ENCODE measurements at places on chromosomes 6 and 20.

- no peak for DNase-seq
Measured at GRCh38 chr6:34157236-34157830, 11.4 kb upstream of the GRM4 start.

DNA sequence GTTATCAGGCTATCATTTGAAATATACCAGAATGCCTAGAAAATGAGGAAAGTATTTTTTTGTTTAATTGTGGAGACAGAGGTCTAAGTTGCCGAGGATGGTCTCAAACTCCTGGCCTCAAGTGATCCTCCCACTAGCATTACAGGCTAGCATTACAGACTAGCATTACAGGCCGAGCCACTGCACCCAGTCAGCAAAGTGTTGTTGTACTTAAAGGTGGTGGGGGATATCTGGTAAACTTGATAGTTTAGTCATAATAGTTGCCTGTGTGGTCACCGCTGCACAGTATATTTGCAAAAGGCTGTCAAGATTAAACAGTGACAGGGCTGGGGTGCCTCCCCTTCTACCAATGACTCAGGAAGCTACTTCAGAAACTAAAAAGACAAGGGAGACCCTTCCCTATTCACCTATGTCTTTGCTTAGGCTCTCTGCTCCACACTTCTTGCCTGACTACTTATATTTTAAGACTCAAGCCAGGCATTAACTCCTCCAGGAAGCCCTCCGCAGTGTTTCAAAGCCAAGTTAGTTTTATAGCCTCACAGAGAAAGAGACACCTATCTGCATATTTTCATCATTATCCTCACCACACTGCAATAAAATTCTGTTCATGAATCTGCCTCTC, 3.1 kb upstream of the AKIRIN2 start:
- DNase-seq = no peak

GRCh38 chr6:139028658-139029469, at the start of gene ABRACL:
Gene ABRACL, plus strand, starts transcription at chr6:139028745. Its CDS starts 5,416 bp downstream, at chr6:139034161.
- DNase-seq = peak; percentile 39

GRCh38 chr20:2320813-2321658, 25.2 kb downstream of the TGM3 start:
- DNase-seq = no peak

- DNase-seq = no peak
Measured at GRCh38 chr6:11685481-11686093, 93.0 kb downstream of the ADTRP start.

- DNase-seq = no peak
Measured at GRCh38 chr20:4159765-4160490, 144.6 kb upstream of the RNF24 start.

DNA sequence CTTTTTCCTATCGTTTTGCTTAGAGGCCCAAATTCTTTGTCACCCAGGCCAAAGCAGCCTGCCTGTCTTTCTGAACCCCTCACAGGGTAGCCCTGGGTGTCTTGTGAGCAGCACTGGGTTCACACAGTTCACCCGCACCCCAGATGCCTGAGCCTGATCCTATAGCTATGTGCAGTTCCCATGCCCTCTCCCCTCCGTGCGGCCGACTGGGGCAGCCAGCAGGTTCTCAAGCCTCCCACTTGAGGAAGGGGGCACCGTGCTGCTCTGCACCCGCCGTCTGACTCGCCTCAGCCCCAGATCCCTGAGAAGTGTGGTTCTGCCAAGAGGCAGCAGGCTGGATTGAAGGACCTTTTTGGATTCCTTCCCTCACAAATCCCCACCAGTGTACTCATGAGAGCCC, 89.0 kb downstream of the PSMB1 start:
- no peak for DNase-seq

GRCh38 chr20:32252189-32252588, 25.3 kb upstream of the KIF3B start:
- DNase-seq = no peak

DNA sequence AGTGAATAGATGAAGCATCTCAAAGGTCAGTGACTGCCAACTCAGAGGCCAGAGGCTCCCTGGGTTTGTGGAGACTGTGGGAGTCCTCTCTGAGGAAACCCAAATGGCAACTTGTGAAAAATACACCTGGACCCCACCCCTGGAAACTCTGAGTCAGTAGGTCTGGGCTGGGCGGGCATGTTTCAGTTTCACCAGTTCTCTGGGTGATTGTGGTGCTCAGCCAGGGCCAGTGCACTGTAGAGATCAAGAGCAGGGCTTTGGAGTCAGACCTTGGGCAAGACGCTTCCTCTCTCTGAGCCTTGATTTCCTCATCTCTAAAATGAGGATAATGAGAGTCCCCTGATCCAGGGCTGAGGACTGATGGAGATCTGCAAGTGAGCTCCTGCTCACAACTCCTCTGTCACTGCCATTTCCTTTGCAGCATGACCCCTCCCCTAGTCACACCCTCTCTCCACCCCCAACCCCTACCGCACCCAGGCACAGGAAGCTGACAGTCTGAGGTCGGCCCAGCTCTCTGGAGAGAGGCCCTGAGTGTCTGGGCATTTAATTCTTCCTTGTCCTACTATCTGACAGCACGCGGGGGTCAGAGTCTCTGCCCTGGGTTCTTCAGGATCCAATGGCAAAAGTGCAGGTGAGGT, 5.1 kb downstream of the DEF6 start:
- no peak for DNase-seq

GRCh38 chr6:31729979-31730630, 1.0 kb upstream of the DDAH2 start:
- peak; percentile 31 for DNase-seq

DNA sequence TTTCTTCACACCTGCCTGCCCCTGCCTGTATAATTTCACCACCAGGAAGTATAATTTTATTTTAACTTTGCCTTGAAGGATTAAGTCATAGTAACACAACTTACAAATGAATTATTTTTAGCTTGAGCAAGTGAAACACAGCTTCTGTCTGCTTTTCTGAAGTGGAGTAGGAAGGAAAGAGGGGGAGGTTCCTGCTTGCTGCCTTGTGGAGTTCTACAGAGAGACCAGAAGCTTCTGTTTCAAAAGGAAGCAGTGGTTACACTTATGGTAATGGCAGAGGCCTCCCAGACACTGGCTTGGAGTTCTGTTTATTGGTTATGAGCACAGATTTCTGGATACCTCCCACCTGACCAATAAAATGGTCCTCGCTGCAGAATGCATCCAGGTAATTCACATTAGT, 159.6 kb downstream of the TMEM200A start:
- no peak for DNase-seq

- DNase-seq = no peak
Measured at GRCh38 chr6:84082689-84083265, 49.2 kb downstream of the MRAP2 start.

GRCh38 chr6:169157197-169158148, 96.2 kb downstream of the THBS2 start:
- no peak for DNase-seq

DNA sequence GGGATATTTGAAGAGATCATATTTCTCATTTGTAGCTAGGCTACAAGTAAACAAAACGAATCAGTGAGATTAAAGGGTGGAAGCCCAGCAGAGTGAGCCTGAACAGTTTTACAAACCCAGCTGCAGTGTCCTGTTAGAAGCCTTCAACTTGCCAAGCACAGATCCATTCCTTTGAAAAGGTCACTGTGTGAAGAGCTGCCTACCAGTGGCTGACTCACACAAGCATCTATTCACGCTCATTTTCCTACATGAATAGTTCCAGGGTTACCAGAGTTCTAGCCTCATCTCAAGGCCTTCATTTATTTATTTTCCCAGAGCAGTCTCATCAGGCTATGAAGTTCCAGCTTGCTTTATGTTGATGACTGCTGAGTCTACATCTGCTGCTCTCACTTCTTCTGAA, 25.7 kb upstream of the MLIP start:
- DNase-seq = no peak

DNA sequence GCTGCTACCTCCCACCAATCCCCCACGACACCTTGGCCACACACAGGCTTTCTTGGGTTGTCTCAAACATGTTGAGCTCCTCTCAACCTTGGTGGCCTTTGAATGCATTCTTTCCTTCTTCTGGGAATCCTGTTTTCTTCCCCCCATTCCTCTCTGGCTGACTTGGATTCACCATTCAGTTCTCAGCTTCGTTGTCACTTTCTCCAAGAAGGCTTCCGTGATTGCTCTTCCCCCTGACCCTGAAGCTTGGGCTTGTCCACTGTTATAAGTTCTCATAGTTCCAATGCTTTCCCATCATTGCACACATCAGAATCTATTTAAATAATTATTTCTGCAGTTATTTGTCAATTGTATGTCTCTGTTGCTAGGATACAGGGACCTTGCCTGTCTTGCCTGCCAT, 64.2 kb downstream of the RBM38 start:
- DNase-seq = no peak

DNA sequence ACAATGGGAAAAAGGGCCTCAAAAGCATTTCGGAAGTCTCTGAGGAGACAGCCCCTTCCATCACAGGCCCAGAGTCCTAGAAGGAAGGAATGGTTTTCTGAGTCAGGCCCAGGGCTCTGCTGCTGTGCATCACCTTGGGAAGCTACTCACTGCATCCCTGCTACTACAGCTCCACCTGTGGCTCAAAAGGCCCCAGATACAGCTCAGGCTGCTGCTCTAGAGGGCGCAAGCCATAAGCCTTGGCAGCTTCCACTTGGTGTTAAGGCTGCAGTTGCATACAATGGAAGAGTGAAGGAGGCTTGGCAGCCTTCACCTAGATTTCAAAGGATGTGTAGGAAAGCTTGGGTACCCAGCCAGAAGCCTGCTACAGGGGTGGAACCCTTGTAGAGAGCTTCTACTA, 54.8 kb downstream of the MEI4 start:
- no peak for DNase-seq
